EH (cell line): ENCODE measurements at places on chromosomes 1 and 21.

DNA sequence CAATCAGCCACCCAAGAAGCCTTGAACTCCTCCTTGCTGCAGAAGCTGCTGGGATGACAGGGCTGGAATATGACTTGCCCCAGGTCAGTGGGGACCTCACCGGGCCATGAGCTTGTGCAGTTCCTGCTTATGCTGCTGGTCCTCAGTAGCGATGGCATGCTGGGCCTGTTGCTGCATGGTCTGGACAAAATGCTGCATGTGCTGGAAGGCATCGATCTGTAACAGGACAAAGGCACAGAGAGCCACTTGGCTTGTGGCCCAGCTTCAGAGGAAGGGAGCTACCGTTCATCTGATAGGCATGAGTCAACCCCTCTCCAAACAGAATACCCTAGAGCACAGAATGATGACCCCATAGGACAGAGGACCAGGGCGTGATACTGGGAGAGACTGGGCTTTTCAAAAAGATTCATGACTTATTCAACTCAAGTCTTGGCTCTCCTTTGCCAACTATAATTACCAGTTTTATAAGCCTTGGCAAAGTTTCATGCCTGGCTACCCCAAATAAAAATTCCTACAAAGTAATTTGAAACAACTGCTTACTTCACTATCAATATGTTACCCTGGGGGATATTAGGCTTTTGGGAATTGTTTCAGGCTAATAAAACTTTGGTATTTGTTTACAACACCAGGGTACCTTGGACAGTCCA is 34.7 kb upstream of the EXOSC10 start:
- peak; percentile 83 for DNase-seq

DNA sequence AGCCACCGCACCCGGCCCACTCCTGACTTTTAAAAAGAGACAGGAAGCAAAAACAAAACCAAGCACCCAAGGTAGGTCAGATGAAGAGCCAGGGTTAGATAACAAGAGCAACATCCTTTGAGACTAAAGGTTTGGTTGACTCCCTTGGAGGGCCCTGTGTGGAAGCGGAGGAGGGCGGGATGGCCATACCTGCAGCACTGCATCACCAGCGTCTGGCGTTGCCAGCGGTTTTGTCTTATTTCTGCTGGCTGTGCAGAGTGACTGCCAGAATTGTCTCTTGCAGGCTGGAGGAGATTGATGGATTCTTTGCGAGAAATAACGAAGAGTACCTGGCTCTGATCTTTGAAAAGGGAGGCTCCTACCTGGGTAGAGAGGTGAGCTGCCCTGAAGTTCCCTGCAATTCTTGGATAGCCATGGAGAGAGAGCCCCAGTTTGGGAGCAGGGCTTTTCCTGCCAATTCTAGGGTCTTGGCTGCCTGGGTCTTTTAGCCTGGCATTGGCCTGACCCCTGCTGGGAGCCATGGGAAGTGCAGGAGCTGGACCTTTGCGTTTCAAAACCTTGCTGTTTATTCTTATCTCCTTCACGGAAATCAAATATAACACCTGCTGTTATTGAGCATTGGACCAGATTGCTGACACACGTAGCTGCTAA is 24.0 kb downstream of the QSOX1 start:
- peak; percentile 62 for DNase-seq

- DNase-seq: no peak
These were observed 28.8 kb upstream of the CCSAP start for GRCh38 chr1:229371624-229372023.

GRCh38 chr1:65114322-65114721 is 33.7 kb upstream of the AK4 start:
- no peak for DNase-seq

DNA sequence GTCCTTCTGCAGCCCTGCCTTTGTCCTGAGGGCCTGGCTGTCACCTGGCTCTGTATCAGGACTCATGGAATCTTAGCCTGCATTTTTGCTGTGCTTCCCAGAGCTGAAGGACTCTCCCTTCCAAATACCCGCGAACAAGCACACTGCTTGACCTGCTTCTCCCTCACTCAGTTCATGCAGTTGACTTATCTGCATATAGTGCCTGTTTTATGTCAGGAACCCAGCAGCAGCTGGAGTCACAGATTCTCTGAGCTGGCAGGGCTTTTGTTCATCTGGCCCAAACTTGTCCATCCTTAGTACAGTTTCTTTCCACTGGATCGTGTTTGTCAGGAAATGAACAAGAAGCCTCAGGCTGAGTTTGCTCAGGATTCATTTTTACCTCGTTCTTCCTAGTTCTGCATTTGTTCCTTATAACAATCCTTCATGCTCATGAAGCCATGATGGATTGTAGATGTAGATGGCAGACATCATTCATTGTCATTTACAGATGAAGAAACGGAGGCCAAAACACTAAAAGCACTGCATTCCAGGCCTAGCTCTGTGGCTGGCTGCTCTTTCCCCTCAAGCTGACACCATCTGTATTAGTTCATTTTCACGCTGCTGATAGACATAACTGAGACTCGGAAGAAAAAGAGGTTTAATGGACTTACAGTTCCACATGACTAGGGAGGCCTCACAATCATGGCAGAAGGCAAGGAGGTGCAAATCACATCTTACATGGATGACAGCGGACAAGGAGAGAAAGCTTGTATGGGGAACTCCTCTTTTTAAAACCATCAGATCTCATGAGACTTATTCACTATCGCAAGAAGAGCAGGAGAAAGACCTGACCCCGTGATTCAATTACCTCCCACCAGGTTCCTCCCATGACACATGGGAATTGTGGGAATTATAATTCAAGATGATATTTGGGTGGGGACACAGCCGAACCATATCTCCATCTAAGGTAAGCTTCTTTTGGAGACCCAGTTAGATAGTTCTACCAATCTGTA is 150.9 kb downstream of the HIVEP3 start:
- no peak for DNase-seq

DNA sequence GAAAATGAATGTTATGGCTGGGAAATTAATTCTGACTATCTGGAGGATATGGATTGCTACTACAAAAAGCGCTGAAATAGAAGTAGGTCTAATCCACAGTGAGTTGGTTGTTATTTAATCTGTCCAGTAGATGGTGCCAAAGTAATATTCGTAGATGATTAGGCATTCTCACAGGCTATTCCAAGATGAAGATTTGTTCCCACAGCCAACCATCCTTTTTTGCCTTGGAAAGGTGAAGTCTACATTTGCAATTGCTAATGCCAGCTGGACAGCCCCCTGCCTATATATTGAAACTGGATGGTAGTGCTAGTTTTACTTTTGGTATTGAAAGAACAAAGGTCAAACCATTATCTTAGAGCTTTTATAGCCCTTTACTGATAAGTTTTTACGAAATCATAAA is 43.8 kb downstream of the RBM11 start:
- DNase-seq: peak; percentile 42

- DNase-seq: no peak
These were observed 242.6 kb downstream of the PTPRU start for GRCh38 chr1:29478879-29479278.

DNA sequence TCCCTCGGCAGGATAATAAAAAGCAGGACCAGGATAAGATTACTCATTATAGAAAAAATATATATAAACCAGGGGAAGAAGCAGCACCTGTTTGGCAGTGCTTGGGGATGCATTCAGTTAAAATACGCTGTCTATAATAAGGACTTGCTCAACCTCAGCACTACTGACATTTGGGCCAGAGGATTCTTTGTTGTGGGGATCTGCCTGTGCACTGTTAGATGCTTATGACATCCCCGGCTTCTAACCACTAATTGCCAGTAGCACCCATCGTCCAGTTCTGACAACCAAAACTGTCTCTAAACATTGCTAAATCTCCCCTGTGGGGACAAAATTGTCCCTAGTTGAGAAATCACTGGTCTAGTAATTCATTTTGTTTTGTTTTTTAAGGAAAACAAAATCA is 242.1 kb downstream of the SLC45A1 start:
- no peak for DNase-seq

DNA sequence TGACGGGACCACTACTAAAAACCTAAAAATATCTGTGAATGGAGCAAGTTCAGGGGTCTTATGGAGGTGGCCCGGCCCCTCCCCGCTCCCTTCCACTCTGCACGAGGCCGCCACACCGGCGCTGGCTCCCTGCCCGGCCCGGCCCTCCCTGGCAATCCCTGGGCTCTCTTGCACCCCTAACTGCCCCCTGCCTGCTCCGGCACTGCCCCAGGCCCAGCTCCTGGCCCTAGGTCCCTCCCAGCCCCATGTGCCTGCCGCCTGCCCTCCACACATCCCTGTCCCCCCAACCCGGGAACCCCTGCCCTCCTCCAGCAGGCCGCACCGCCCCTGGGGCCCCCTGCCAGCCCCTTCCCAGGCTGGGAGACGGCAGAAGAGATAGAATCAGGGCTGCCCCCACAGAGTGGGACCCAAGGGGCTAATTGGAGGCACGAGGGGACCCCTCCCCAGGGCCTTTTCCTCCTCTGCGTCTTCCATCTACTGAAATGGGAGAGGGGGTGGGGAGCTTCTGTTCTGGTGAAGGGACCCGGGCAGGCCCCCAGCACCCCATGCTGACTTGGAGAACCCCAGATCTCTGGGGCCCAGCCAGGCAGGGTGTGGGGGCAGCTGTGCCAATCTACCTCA is 9.3 kb upstream of the CTRC start:
- DNase-seq: no peak

- DNase-seq: peak; percentile 55
These were observed 300 bp downstream of the USP24 start for GRCh38 chr1:55214934-55215193.

DNA sequence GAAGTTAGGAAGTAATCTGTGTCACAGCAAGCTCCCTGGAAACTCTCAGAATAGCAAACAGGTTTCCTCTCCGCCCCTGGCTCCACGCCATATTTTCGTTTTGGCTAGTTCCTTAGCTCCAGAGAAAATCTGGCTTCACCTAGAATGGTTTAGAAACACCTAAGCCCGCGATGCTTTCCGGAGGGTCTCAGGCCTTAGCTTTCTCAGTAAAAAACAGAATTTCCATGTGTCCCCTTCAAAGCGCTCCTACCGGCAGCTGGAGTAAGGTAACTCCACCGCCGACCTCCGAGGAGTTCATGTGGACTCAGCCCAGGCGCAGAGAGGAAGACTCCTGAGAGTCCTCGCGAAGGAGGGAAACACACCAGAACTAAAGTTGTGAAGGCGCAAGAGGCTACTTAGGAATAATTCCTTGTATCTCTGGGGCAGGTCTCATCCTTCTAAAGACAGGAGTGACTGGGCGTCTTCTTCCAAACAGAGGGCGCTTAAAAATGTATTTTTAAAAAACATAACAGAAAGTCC is 406 bp downstream of the KIAA0040 start:
- DNase-seq: peak; percentile 37

GRCh38 chr1:3651026-3651929 is 1.0 kb upstream of the TP73 start:
- no peak for DNase-seq

GRCh38 chr1:10676963-10677362 is 119.5 kb downstream of the CASZ1 start:
- no peak for DNase-seq

DNA sequence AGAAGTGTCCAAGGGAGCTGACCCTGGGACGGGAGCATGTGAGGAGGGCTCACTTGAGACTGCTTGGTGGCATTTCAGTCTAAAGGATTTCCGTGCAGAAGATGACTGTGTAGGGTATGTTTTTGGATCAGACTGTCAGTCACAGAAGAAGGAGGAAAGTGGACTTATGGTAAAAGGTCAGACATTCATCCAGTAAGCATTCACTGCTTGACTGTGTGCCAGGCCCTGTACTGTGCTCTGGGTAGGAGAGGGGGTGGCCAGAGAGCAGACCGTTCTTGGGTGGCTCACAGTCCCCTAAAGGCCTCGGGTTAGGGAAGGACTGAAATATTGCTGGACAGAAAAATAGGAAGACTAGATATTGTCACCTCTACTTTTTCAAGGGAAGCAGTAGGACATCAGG is 2.1 kb upstream of the SERINC2 start:
- DNase-seq: peak; percentile 86

GRCh38 chr1:56434740-56435139 is 144.6 kb downstream of the PLPP3 start:
- DNase-seq: no peak

- no peak for DNase-seq
These were observed 329.3 kb upstream of the NR5A2 start for GRCh38 chr1:199698222-199698621.

DNA sequence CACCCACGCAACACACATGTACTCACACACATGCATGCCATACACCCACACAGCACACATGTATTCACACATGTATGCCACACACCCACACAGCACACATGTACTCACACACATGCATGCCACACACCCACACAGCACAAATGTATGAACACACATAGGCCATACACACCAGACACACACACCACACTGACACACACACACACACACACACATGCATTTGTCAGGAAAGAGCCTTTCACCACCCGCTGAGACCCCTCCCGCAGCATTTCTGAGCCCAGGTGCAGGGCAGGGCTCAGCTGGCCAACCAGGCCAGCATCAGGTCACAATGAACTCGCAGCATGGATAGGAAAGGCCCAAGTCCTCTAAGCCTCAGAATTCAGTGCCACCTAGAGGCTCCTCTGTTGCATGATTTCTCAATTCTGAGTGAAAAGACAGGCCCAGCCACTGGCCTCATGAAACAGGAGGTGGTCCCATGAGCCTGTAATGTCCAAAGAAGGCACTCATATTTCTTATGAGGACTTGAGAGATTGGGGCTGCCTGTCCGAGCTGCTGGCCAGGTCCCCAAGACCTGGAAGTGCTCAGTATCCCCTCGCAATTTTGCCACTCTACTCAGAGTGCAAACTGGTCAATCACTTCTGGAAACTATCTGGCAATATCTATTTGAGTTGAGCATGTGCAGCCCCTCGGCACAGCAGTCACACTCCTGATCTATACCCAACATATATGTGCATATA is 57.3 kb downstream of the PSMG1 start:
- peak; percentile 76 for DNase-seq

GRCh38 chr1:187819086-187819485 is 990.3 kb downstream of the PLA2G4A start:
- DNase-seq: no peak

DNA sequence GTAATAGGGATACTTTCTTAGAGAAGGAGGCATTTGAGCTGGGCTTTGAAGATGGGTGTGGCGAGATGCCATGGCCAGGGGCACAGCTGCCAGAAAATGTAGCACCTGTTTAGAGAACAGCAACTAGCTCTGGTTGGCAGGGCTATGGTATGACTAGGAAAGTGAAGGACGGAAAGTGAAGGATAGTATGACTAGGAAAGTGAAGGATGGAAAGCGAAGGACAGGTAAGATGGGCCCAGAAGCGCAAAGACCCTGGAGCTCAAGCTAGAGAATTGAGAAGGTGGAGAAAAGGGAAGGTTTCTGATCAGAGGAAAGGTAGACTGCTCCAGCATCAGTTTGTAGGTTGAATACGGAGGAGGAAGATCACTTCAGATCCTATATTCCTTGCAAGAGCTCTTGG is 205.4 kb downstream of the SLC35F3 start:
- no peak for DNase-seq

- peak; percentile 88 for DNase-seq
These were observed 812 bp downstream of the NBPF1 start for GRCh38 chr1:16612332-16613172.

DNA sequence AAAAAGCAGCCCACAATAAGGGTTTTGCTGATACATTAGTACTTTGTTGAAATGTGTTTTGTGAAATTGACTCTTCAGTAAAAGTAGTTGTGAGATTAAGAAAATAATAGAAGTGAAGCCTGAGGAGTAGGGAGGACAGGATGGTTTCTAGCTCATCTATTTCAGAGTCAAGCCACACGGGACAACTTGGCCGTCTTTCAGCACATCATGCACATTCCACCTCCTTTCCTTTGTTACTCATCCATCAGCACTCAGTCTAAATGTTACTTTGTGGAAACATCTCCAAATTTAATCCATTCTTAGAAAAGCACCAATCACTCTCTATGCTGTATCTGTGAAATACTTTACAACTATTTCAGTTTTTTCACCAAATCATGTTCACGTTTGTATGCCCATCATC is 223.3 kb downstream of the FGGY start:
- DNase-seq: peak; percentile 59
